ENCODE measurements at places on chromosomes 13 and 19. TPM values are rescaled to one million over a fixed set of nuclear protein-coding genes. Genes with fewer than 3 reads are reported as not detected.

GNG7 gene
- total RNA-seq = 0.68 TPM

ZNF723 gene
- total RNA-seq = not detected

SAFB2 gene
- 30.0 TPM for total RNA-seq

PRR22 gene
- 1.8 TPM for total RNA-seq

PNPLA6 gene
- total RNA-seq = 48.1 TPM

MEX3D gene
- total RNA-seq = 17.8 TPM

PSG2 gene
- not detected for total RNA-seq

APOC4 gene
- not detected for total RNA-seq

FAM216B gene
- not detected for total RNA-seq

SYNGR4 gene
- total RNA-seq = not detected

ZC3H4 gene
- total RNA-seq = 28.1 TPM

FUT1 gene
- total RNA-seq = 6.1 TPM

PBX4 gene
- total RNA-seq = 0.20 TPM

SERP2 gene
- total RNA-seq = 1.2 TPM
